Activated T-helper 1 cell treated with Interleukin-2 at 50 U/mL for 16 hours (primary cell): ENCODE measurements at places on chromosomes 7 and 10.

- no peak for DNase-seq
Measured at GRCh38 chr10:89582022-89582421, 46.6 kb upstream of the SLC16A12 start.

DNA sequence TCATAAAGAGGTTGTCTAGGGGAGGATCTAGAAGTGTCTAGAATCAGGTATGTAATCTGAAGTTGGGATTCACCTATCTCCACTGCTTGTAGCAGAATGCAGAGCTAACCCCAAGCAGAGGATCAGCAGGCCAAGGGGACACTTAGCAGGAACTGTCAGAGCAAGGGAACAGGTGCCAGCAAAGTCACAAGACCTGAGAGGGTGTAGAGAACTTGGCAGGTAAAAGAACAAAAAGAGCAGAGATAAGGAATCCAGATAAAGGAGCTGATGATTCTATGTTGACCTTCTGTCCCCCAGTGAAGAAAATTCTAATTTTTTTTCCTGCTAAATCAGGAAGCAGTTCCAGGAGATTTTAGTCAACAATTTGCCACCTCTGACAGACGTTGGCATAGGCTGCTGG lies 91.4 kb upstream of the CCDC71L start:
- DNase-seq = no peak

GRCh38 chr7:54596747-54597146 lies 54.6 kb downstream of the VSTM2A start:
- DNase-seq = no peak

- no peak for DNase-seq
Measured at GRCh38 chr7:124761164-124761715, 4.4 kb downstream of the GPR37 start.

GRCh38 chr7:42686594-42687156 lies 225.2 kb downstream of the C7orf25 start:
- no peak for DNase-seq

GRCh38 chr7:50349963-50350944 lies 45.7 kb downstream of the IKZF1 start:
- DNase-seq = peak; percentile 53

DNA sequence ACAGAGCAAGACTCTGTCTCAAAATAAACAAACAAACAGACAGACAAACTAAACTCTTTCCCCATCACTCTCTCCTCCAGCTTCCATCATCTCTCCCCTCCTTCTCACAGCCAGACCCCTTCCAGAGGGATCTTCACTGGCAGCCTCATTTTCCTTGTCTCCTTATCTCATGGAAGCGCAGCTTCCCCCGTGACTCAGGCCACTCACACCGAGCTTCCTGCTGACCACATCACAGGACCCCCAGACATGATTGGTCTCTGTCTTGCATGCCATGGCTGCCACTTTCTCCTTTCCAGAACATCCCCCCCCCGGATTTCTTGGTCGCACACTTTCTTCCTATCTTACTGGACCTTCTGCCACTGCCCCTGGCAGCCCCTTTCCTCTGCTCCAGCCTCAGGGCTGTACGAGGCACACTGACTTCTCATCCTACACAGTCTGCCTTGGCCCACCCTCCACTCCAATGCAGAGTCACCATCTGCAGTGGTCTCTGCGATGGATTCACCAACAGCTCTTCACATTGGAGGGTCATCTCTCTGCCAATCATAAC lies 4.9 kb upstream of the INSIG1 start:
- no peak for DNase-seq

- DNase-seq = no peak
Measured at GRCh38 chr7:5649641-5650040, 131.8 kb downstream of the RNF216 start.

GRCh38 chr10:108180878-108181277 lies 1016.4 kb upstream of the SORCS1 start:
- no peak for DNase-seq

GRCh38 chr10:97135464-97135863 lies 50.3 kb downstream of the SLIT1 start:
- no peak for DNase-seq

- DNase-seq = no peak
Measured at GRCh38 chr7:144820552-144820951, 15.3 kb downstream of the TPK1 start.

DNA sequence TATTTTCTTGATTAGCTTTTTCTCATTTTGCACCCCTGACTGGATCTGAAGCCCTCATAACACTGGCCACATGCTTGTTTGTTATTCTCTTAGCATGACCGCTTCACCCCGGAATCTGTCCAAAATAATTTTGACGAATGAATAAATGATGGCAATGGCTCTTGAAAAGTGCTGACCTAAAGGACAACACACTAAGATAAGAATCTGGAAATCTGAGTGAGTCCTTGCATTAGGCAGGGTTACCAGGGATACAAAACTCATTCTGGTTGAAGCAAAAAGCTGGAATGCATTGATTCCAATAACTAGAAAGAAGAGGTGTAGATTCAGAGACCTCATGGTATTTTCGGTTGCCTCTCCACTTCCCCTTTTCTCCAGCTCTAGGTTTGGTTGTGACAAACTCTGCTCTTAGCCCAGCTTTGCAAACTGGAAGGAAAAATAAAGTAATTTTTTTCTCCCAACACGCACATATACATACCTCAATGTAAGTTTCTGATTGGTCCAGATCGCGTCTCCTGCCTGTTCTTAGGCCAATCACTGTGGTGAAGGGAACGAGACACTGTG lies 157.4 kb downstream of the SKIDA1 start:
- DNase-seq = no peak

DNA sequence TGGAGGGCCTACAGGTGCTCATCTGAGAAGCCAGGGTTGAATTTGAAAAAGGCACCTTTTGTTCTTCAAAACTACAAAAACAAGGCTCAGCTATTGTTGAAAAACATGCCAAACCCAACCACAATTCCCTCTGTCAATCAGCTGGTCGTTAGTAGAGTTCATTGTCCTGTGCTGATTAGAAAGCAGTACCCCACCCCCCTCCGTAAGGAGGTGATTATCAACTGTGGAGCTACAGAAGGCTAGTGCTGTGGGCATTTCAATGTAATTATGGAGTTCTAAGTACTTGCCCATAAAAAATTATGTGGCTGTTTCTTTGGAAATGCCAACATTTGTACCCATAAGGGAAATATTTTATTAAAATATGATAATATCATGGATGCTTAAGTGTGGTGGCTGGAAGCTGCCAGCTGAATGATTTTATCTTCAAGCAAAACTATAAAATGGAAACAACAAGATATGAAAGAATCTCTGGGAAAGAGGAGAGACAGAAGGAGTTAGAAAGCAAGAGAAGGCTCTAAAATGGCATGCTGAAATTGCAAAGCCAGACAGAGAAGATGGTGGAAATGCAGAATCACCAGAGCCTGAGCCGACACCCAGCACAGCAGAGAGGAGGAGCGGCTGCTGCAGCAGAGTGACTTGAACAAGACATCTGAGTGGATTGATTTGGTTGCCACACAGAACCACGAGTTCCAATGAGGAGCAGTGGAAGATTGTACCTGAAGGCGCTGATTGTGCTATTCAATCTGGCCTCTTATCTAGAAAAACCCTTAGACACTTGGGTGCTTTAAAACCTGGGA lies 179.5 kb upstream of the LRGUK start:
- DNase-seq = no peak

DNA sequence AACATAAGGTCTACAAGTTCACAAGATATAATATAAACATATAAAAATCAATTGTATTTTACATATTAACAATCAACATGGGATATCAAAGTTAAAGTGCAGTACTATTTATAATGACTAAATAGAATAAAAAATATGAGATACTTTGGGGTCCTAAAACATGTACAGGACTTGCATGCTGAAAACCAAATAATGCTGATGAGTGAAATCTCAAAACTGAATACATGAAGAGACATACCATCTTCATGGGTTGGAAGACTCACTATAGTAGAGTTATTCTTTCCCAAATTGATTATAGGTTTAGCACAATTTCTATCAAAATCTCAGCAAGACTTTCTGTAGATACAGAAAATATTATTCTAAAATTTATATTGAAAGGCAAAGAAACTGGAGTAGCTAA lies 181.5 kb downstream of the LHFPL3 start:
- DNase-seq = no peak

DNA sequence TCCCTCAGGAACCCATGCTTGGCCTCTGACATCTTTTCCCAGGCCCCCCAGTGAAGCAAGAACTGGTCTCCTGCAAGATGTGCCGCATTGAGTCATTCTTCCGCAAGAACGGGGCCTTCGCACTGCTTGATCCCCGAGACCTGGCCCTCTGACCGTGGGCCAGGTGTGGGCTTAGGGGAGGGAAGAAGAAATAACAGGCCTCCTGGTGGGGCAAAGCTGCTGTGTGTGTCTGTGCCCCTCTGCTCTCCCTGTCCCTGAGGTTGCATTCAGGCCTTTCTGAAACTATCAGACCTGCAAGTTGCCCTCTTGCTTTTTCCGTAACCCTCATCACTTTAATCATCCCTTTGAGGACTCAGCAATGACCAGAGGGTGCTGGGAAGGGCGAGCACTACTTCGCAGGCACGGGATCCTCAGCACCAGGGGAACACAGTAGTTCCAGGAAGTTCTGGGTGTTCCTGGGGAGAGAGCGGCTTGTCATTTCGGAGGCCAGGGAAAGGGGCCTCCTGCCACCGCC lies 6.0 kb downstream of the ATP6V1F start:
- DNase-seq = no peak

GRCh38 chr10:11793762-11794479 lies 29.2 kb upstream of the PROSER2 start:
- DNase-seq = no peak

GRCh38 chr7:134154581-134155130 lies 27.5 kb downstream of the LRGUK start:
- DNase-seq = no peak

DNA sequence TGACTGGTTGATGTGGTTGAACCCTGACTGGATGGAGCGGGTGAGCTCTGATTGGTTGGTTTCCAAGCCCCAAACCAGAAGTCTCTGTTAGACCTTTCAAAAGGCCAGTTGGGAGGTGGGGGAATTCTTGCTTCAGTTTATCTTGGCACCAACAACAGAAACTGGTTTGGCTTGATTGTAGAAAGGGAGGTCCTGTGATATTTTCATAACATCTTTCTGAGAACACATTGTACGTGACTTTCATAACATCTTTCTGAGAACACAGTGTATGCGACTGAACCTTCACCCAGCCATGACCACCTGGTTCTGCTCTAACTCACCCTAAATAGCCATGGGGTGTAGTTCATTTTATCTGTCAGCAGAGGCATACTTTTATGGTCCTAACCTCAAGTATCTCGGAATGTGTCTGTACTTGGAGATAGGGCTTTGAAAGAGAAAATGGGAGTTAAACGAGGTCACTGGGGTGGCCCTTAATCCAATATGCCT lies 88.3 kb downstream of the GALNT17 start:
- DNase-seq = no peak

- DNase-seq = no peak
Measured at GRCh38 chr7:2993868-2994267, 49.8 kb downstream of the CARD11 start.

DNA sequence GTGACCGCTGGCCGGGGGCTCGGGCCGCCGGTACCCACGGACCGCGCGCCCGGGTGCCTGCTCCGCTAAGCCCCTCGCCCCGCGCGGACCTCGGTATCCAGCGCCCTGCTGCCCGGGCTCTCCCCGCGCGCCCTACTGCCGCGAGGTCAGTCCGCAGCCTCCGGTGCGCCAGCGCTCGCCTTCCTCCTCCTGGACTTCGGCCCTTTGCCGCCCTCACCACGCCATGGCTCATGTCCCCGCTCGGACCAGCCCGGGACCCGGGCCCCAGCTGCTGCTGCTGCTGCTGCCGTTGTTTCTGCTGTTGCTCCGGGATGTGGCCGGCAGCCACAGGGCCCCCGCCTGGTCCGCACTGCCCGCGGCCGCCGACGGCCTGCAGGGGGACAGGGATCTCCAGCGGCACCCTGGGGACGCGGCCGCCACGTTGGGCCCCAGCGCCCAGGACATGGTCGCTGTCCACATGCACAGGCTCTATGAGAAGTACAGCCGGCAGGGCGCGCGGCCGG lies 483 bp downstream of the GDF10 start:
- DNase-seq = no peak

DNA sequence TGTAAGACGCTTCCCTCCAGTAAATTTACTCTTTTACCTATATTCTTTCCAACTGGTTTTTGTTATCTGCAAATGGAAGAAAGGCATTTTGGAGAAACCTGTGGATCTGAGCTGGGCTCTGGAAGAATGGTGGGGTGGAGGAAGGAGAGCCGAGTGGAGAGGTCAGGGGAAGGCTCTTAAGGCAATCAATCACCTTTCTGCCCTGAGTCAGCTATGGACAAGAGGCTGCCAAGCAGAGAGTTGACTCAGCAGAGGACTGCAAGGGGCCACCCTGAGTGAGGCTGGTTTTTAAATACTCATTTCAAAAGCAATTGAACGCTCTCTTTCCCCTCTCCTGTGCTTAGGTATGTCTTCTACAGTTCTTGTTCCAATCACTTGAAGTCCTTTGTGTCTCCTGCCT lies 81.8 kb downstream of the SPAG6 start:
- no peak for DNase-seq

DNA sequence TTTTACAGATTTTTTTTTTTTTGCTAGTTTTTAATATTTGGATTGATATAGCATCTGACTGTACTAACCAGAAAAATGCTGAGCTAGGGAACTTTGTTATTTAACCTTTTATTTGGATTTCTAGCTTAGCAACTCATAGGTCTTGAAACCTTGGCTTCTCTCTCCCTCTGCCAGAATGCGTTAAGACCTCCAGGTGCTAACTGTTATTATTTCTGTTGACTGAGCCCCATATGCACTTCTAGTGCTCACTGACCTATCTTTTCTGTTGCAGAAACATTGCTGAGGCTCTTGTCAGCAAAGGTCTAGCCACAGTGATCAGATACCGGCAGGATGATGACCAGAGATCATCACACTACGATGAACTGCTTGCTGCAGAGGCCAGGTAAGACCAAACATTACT lies 143.6 kb downstream of the LRRC4 start:
- no peak for DNase-seq

DNA sequence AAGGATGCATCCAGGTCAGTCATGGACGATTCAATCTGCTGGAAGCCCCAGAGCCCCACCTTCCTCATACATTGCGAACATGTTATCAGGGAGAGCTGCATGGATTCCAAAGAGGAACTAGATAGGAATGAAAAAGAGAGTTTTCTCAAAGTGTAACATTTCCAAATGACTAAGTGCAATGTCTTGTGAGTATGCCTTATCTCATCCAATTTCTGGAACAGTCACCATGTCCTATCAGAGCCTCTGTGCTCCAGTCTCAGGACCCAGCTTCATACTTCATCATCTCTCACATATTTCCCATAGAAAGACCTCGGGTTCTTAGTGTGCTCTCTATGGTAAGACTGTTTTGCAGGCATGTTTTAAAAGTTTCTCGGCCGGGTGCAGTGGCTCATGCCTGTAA lies 26.8 kb downstream of the ZC3HC1 start:
- no peak for DNase-seq

- no peak for DNase-seq
Measured at GRCh38 chr10:72126184-72126871, 38.0 kb upstream of the SPOCK2 start.

DNA sequence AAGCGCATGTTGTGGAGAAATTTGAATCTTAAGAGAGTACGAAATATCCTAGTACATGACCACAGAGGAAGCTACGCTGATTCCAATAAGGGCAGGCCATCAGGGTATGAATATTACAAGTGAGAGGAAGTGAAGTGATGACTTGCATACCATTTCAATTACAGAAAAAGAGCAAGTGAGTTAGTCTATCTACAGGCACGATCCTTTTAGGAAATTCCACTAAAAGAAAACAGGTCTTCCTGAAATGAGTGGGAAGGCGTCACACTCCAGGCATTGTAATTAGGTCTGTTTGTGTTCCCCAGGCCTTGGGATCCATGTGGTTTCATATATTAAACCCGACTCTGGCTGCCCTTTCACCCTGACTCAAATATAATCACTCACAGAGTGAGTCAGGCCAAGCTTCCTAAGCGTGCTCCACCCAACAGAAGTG lies 152.5 kb downstream of the SEMA3A start:
- no peak for DNase-seq
